ENCODE measurements at places on chromosomes 7 and 10.

DNA sequence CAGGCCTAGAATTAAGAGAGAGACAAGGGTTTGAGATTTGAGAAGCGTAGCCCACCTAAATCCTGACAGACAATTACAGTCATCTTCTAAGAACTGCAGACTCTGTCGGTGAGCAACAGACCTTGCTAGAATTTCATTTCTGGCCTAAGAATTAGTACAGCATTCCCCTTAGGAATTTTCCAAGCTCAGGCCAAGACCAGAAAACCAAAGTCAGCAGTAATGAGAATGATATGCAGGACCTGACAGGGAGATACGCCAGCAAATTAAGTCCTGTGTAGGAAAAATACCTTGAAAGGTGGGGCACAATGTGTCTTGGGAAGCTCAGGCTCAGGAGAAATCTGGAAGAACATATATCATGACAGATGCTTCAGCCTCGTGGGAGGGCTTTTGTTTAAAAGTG is 52.7 kb upstream of the HERPUD2 start:
- no peak for DNase-seq

DNA sequence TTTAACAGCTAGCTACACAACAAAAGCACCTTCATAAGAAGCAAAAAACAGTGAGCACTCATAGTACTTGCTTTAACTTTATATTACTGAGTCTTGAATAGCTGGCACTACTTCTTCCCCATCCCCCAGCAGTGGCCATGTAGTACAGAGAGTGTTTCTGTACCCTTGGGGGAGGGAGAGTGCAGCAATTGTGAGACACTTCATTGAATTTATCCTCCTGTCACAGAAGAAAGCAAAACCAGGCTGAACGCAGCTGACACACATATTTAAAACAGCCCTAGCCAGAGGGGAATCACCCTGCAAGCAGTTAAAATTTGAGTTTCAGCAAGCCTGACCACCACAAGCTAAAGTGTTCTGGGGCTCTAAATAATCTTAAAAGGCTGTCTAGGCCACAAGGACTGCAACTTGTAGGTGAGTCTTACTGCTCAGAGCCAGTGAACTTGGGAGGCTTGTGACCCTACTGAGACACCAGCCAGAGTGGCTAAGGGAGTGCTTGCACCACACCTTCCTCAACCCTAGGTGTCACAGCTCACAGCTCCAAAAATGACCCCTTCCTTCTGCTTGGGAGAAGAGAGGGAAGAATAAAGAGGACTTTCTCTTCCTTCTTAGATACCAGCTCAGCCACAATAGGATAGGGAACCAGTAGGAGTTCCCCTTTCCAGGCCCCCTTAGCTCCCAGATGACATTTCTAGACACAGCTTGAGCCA is 97.7 kb upstream of the MEOX2 start:
- DNase-seq: no peak

DNA sequence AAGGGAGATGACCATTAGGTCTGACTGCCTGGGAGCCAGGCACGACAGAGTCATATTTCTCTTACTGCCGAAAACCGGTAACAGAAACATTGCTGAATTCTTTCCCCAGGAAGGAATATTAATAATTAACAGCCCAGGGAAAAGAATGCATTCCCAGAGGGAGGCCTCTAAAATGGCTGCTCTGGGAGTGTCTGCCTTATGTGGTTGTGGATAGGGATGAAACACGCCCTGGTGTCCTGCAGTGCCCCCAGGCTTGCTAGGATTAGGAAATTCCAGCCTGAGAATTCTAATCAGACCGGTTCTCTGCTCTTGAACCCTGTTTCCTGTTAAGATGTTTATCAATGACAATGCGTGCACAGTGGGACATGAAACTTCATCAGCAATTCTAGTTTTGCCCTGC is 226.7 kb downstream of the GPAM start:
- no peak for DNase-seq

GRCh38 chr10:94362360-94363250 is at the start of gene NOC3L:
NOC3L (minus strand) TSS chr10:94362939; CDS start chr10:94362838, 101 bp downstream.
- DNase-seq: peak; percentile 97

- DNase-seq: no peak
These were observed 252.7 kb upstream of the MBL2 start for GRCh38 chr10:53025172-53025711.

- DNase-seq: no peak
These were observed 11.9 kb downstream of the ZNF804B start for GRCh38 chr7:88771417-88771816.

DNA sequence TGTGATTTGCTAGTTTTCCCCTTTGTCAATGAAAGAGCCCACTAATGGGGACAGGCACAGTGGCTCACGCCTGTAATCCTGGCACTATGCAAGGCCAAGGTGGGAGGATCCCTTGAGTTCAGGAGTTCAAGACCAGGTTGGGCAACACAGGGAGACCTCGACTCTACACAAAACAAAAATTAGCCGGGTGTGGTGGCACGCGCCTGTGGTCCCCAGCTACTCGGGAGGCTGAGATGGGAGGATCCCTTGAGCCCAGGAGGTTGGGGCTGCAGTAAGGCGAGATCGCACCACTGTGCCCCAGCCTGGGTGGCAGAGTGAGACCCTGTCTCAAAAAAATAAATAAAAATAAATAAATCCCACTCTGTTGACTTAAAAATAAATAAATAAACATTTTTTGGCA is 5.1 kb downstream of the WIPI2 start:
- DNase-seq: no peak

- DNase-seq: no peak
These were observed 44.2 kb downstream of the CAMK2B start for GRCh38 chr7:44280993-44281721.

- peak; percentile 60 for DNase-seq
These were observed 844 bp downstream of the NRF1 start for GRCh38 chr7:129612112-129613015.

- no peak for DNase-seq
These were observed 94.9 kb upstream of the KCNIP2 start for GRCh38 chr10:101938305-101939007.

- DNase-seq: no peak
These were observed at the start of gene SHH for GRCh38 chr7:155811895-155812761. SHH (minus strand) TSS chr7:155812463; CDS start chr7:155812122, 341 bp downstream.

- DNase-seq: no peak
These were observed 729 bp downstream of the HOGA1 start for GRCh38 chr10:97584798-97585438.

- no peak for DNase-seq
These were observed 111.9 kb downstream of the GRID1 start for GRCh38 chr10:86254526-86255174.

DNA sequence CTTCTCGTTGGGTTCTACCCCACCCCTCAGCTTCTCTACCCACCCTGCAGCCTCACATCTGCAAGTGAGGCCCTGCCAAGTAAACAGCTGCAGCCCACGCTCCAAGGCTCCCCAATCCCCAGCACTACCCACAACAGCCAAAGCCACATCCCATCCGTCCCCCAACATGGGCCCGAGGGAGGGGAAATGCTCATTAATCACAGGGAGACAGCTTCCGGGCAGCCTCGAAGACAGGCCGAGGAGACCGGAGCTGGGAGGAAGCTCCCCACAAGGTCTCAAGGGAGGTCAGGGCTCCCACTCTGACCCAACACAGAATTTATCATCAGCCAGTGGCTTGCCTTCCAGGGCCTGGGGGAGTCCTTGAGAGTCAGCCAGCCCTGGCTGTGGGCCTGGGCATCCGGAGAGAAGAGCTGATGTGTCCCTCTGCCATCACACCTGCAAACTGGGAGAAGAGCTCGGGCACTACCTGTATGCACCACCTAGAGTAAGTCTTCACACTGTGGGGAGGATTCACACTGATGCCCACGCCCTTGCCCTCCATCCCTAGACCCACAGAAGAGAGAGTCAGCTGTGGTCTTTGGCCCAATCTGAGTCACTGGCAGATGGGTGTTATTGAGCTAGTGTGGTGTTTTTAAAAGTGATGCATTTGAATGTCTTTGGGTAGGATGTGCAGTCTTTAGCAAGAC is 115.5 kb upstream of the ZMIZ1 start:
- DNase-seq: peak; percentile 18

GRCh38 chr10:112958275-112958995 is 8.4 kb downstream of the TCF7L2 start:
- no peak for DNase-seq

DNA sequence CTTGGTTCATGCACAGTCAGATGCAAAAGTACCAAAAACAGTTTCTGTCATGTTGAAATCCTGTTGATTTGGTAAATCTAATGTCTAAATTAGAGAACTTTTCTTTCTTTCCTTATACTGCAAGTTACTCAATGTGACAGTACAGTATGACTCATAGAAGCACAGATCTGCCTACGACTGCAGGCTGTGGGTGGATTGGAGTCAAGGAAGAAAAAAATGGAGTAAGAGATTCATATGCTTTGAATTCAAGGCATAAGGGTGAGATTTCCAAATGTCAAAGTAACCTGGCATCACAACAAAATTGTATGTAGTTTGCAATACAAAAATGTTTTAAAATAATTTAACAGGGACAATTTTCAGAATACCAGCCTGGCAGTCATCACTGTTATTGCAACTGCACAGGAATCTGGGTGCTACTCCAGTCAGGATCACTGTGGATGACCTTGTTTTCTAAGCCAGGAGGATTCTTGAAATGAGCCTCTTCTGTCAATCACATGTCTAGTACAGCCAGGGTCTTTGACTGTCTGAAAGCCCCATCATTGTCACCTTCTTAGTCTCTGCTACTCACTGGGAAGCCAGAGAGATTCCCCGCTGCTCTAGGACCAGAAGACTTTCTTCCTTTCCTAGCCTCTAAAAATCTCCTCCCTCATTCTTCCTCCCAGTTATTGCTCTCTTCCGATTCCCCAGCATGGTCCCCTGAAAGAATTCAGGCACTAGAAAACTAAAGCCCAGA is 83.6 kb downstream of the CD36 start:
- no peak for DNase-seq

GRCh38 chr7:43590862-43591557 is 8.1 kb downstream of the STK17A start:
- DNase-seq: peak; percentile 93

DNA sequence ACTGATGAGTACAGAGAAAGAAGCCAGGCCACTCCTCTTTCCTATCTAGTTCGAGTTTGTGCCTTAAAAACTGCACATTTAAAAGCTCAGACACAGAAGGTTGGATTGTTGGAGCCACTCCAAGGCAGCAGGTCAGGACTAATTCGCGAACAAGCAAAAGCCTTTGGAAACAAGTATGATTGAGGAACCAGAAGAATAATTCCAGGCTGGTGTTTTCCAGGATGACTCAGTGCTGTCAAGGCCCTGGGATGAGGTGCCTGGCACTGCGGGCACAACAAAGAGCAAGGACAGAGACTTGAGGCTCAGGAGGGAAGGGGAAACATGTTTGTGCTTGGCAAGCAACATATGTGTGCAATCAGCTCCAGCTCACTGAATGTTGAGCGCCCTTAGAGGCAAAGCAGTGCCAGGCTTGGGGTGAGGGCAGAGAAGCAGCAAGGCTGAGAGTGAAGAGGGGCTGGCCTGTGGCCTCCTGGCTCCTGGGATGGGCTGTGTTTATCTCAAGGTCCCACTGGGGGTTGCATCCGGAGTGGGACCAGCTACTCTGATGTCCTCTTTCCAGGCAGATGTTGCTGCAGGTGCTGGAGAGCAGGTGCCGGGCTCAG is 44.1 kb downstream of the VSTM4 start:
- DNase-seq: no peak

GRCh38 chr7:156654511-156655234 is 14.1 kb downstream of the RNF32 start:
- peak; percentile 55 for DNase-seq

DNA sequence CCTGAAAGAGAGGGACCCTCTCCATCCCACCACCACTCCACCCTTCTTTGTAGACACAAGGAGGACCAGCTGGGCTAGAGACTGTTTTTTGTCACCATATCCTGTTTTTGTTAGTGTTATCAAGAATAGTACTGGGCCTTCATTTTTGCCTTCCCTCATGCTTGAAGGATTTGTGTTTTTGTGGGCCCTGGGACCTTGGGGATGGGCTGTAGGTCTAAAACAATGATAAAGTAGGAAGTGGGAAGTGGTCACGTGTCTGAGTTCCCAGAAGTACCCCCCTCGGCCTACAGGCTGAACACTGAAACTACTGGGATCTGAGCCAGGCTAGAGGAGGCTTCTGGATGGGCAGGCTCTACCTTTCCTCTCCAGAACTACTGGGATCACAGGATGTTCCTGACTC is 8.9 kb downstream of the AGFG2 start:
- DNase-seq: peak; percentile 46

DNA sequence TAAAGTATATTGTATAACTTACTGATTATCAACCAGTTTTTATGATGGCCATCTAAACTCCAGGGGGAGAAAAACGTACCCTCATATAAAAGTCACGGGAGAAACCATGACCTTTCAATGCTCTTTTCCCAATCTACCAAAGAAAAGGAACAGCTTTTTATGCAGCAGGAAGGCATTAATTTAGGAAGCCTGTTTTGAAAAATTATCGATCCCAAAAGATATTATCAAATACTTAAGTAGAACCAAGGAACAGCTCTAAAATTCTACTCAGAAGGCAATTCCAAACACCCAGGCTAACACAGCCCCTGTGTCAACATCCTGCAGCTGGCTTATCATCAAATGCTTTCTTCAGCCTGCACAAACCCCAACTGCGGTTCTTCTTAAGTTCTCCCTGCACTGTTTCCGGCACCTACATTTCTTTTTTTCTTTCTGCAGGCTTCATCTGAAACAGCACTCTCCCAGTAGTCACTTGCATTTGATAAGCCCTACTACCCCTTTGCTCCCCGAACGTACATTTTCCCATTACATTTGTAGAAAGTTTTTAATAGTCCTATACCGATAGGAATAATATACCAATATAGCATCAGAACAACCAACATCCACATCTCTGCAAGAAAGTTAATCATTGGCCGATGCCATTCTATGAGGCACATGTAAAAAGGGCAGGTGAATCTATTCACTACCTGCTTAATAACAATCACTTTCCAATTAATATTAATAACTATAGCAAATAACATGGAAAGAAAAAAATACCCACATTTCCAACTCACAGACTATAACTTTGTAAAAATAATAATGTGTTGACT is 47.9 kb downstream of the PIP4K2A start:
- peak; percentile 87 for DNase-seq

GRCh38 chr10:69640196-69640980 is 10.3 kb downstream of the FAM241B start:
- no peak for DNase-seq

GRCh38 chr7:106317971-106318370 is 33.2 kb upstream of the NAMPT start:
- no peak for DNase-seq

GRCh38 chr7:24701261-24702235 is 55.7 kb downstream of the GSDME start:
- DNase-seq: no peak

GRCh38 chr7:146542101-146542500 is 425.5 kb downstream of the CNTNAP2 start:
- DNase-seq: no peak

GRCh38 chr7:50595491-50596102 is 30.4 kb upstream of the DDC start:
- DNase-seq: peak; percentile 49

- peak; percentile 47 for DNase-seq
These were observed 177.1 kb downstream of the USP6NL start for GRCh38 chr10:11434324-11434723.

DNA sequence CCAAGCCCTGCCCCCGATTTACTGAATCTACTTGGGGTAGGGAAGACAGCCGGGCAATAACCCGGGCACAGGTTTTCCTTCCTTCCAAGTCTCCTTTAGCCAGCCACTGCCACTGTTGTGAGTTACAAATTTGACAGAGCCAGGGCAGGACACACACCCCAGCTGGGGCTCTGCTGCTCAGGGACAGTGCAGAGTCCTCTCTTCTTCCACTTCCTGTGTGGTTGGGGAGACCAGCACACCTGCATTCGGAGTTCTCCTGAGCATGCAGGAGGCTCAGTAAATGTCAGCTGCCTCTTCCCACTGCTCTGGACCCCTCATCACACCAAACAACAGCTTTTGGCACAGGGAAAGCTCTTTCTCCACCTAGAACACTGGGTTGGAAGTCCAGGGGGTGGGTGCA is 21.3 kb downstream of the CHST15 start:
- DNase-seq: no peak

All from GM12865 (cell line).